Kidney tubule cell (primary cell): ENCODE measurements at places on chromosomes 7 and 10.

DNA sequence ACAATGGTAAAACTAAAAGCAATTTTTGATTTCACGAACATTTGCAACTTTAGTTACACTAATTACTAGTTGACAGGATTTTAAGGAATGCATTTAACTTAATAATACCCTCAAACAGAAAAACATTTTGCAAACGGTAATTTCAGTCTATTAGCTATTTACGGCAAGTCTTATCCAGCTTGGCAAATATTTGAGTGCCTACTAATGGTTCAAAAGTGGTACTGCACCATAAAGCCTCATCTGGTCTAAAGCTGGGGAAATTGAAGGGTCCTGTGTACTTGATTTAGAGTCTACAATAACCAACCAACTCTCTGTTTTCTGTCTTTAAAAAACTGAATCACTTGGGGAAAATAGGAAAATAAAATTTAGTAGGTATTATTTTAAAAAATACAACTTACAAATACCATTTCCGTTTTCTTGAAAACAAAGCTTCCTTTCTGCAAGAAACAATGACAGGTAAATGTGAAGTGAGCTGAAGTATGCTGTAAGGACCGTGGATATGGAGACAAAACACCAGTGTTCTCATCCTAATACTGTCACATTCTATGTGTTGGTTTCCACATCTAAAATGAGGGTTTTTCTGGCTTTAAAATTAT lies 142.3 kb downstream of the VPS50 start:
- DNase-seq: peak; percentile 33

GRCh38 chr7:120869700-120870099 lies 11.8 kb upstream of the TSPAN12 start:
- no peak for DNase-seq

GRCh38 chr10:122660696-122661095 lies 39.0 kb downstream of the C10orf120 start:
- DNase-seq: no peak

GRCh38 chr10:110684800-110685446 lies 40.8 kb downstream of the RBM20 start:
- no peak for DNase-seq

- DNase-seq: no peak
Observed at GRCh38 chr7:49773936-49774458, 559 bp downstream of the VWC2 start.

DNA sequence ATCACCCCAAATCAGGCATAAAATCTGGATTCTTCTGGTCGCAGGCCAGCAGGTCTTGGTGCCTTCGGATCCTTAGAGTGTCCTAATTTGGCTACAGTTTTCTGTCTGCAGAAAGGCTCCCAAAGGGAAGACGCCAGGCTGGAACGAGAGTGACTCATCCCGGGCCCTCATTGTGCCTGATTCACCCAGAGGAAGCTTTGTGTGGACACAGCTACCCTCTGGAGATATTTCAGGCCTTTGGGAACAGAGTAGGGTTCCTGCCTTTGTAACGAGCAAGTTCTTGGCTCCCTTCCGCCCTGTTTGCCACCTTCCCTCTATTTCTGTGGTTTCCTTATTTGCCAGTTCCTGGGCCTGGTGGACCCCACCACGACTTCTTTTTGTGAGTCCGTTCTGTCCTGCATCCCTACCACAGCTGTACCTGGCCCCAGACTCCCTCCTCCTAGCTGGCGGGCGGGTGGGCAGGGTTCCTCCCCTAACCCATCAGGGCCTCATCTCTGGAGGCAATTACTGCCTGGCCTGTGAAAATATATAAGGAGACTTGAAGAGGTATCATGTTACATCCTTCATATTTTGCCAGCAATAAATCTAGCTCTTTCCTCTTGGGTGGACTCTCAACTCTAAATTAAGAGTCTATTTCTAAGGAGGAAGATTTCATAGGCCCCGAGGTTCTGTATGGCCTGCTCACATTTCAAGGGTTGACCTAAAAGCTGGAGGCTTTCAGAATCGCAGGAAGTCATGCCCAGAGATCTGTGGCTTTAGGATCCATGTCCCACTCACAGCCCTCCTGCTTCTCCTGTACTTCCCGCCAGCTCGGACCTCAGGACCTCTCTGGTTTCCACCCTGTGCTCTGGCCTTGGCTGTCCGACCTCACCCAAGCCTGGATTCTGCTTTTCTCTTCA lies 219.2 kb upstream of the ZNF32 start:
- peak; percentile 39 for DNase-seq

DNA sequence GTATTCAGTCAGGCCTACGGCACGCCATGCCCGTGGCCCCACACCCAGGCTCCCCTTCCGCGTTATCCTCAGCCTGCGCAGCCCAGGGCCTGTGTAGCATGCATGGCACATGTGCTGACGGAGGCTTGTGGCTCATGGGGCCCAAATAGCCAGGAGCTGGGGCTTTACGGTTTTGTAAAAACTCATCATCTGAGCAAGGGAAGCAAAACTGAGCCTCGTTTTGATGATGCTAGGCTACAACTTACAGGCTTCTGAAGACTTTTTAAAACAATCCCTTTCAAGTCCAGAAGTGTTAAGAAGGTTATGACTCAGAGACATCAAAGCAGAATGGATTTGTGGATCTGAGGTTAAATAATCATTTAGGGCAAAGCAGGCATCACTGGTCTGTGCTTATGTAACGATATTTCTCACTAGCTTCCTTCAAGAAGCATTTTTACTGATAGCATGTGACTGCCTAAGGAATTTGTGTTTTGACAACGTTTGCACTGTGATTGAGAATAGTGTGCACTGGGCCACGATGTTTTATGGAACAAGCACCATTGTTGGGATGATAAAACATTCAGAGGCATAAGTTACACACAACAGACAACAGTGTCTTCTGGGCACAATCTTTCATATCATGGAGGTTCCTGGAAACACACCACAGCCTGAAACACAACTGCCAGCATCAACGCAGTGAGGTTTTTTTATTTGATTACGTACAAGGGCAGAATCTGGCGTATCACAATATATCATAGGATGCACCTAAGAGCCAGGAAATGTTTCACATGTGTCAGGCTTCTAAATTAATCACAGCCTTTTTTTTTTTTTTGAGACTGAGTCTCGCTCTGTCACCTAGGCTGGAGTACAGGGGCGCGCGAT lies 274.3 kb downstream of the CCDC3 start:
- peak; percentile 36 for DNase-seq

DNA sequence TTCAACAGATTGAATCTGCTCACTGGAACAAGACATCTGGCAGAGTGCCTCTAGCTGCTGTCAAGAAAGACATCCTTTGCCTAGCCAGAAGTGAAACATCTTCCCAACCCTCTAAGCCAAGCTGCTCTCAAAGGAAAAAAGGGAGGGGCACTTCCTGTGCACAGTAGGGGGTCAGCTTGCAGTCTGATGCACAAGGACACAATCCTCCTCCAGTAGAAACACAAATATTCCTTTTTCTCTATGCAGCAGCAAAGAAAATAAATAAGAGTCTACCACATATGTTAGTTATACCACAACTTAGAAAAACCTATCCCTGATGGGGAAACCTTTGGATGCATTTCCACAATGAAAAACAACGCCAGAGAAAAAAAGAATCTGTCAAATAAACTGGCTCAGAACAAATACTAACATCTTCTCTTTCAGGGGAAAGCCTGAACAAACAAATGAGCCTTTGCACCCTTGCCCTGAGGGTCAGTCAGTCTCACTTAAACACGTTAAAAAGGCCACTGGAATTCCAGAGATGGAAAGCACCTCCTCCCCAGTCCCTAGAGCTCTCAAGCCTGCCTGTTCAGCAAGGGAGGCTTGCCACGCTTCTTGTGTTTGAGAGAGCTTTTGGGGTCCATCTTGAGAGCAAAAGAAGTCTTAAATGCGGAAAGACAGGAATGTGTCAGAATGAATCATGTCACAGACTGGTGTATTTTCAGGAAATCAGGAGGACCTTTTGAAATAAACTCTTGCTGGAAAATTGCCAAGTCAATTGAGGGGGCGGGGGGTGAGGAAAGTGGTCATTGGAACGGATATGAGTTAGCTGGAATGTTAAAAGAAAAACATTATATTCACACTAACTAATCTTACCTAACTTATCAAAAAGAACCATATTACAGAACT lies 7.5 kb downstream of the LAMB1 start:
- DNase-seq: peak; percentile 91

DNA sequence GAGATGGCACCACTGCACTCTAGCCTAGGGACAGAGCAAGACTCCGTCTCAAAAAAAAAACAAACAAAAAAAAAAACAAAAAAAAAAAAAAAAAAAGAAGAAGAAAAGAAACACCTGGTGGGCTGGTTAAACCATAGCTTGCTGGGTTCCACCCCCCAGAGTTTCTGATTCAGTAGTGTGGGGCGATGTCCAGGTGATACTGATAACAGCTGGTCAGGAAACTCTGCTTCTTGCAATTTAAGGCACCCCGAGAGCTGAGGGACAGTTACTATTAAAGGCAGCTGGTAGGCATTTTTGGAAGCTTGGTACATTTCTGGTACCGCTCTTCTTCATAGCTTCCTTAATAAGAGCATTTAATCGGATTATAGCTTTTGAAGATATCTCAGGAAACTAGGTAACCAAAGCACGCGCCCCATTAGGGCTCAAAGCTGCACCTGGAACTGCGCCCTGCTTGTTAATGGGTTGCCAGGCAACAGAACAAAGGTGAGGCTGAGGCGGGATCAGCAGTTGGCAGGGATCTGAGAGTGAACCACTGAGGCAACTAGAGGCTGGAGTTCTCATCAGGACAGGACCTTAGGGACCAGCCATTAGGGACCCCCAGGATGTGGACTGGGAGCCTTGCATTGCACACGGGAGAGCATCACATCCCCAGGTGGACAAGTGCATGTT lies 6.5 kb upstream of the SDK1 start:
- peak; percentile 15 for DNase-seq

DNA sequence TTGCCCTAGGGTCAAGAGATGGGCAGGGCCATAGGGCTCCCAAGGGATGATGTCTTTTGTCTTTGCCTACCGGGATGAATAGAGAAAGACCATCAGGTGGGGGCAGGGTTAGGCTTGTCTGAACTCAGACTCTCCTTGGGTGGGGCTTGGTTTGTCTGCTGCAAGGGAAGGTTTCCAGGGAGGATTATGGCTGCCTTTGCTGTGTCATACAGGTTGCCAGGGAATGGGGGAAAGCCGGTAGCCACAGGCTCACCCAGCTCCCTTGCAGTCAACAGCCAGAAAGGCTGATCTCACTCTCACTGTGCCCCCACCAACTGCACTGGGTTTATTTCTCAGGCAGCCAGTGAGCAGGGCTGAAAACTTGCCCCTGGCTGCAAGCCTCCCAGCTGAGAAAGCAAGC lies 253.2 kb downstream of the POLR1F start:
- no peak for DNase-seq

GRCh38 chr10:103835096-103836050 lies 20.0 kb downstream of the SH3PXD2A start:
- DNase-seq: no peak

DNA sequence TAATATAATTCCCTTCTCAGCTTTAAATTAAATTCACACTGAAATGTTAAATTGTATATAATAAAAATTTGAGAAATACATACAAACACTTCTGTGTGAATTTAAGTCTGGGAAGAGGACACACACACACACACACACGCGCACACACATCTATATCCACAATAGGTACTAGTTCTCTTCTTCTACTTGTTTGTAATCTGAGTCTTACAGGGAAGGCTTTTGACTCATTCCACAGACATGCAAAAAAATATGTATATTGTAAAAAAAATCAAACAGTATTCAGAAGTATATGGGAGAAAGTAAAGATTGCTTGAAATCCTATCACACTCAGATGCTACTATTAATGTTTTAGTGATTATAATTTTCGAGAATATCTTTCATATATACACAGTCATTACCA lies 276.2 kb downstream of the MDFIC start:
- DNase-seq: no peak

DNA sequence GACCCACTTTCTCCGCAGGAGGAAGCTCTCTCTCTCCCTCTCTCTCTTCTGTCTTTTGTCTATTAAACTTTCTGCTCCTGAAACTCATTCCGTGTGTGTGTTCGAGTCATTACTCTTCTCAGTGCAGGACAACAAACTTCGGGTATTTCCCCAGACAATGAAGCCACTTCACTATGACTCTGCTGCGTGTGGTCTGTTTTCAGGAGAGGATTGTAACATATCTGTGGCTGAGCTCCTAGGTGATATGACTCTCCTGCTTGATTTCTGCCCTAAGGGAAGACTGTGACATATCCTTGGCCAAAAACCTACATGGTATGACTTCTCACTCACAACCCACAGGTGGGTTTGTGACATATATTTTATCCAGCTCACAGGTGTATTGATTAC lies 39.9 kb upstream of the ZNF107 start:
- peak; percentile 29 for DNase-seq

DNA sequence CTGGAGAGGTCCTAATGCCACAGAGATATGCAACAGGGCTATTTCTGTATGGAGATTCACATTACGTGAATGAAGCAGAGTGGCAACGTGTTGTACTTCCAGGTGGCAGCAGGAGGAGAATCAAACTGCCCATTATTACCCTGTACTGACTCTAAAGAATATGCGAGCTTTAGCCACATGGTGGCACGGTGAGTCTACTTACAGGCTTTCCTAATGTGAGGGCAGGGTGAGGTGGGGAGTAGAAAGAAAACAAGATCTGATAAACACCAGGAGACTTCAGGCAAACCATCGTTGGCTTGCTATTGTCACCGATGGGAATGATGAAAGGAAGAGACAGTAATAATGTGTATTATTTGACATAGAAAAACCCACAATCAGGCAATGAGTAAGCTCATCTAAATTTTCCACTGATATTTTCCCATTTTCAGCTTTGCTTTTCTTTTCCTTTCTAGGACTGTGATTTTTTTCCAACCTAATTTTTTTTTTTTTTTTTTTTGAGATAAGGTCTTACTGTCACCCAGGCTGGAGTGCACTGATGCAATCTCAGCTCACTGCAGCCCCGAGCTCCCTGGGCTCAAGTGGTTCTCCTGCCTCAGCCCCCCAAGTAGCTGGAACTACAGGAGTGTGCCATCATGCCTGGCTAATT lies 164.3 kb downstream of the BTAF1 start:
- peak; percentile 86 for DNase-seq

- peak; percentile 77 for DNase-seq
Observed at GRCh38 chr7:80640846-80641245, 2.4 kb downstream of the CD36 start.

GRCh38 chr10:86356296-86356695 lies 10.3 kb downstream of the GRID1 start:
- no peak for DNase-seq

DNA sequence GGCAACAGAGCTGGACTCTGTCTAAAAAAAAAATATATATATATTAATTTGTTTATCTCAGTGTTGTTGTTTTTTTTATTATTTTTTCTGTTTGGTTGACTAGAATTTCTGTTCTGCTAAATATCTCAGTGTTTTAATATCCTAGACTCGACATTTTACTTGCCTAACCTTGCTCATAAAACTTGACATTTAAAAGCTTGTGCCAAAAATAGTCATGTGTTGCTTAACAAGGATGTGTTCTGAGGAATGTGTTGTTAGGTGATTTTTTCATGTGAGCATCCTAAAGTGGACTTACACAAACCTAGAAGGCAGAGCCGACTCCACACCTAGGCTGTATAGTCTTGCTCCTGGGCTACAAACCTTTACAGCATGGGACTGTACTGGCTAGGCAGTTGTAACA lies 23.1 kb downstream of the NRBF2 start:
- no peak for DNase-seq

- no peak for DNase-seq
Observed at GRCh38 chr10:103458720-103459119, at the start of gene CALHM1. CALHM1 (minus strand) TSS chr10:103458900; CDS start chr10:103458751, 149 bp downstream.

GRCh38 chr7:11170863-11171568 lies 197.3 kb downstream of the PHF14 start:
- DNase-seq: no peak

- DNase-seq: no peak
Observed at GRCh38 chr7:6442114-6442513, 5.6 kb downstream of the DAGLB start.
